ENCODE measurements at places on chromosomes 4 and X.

DNA sequence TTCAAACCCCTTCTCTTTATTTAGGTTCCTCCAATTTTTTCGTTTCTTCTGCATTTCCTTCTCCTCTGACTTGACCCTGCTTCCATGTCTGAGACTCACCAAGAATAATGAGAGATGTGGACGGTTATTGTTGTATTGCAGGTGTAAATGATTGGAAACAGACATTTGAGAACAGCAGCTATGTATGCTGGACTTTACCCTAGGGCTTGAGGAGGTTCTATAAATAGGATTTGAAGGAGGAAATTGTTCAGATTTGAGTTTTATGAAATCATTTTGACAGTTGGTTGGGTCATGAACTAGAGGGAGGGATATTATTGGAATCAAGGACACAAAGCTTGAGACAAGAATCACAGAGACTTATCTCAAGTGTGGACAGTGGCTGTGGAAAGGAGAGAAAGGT lies 614.6 kb upstream of the CPEB2 start:
- no peak overlapping the region for H3K4me3 ChIP-seq
- no peak for DNase-seq
- H3K4me1 ChIP-seq, result no peaks in the 10 kb centered on the region
- H3K36me3 ChIP-seq, result no peaks in the 10 kb centered on the region

DNA sequence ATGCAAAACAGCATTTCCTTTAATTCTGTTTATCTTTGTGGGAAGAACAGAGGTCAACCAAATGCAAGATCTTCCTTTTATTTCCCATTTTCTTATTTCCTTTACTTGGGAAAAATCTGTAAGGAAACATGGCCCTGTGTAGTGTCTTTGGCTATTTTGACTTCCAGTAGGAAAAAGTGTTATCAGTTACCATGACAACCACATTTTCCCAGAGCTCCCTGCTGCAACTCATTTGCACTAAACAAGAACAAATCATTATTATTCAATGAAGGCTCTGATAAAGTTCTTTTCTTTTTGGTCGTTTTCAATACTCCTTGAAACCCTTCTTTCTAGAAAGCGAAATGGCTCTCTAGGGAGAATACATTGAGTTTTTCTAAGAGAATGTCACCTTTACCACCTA lies 117.2 kb upstream of the DDX53 start:
- no peak overlapping the region for H3K27ac ChIP-seq
- H3K4me1 ChIP-seq, result no peaks in the 10 kb centered on the region
- no peak for DNase-seq
- no peak overlapping the region for H3K4me3 ChIP-seq
- H3K36me3 ChIP-seq, result no peaks in the 10 kb centered on the region
- H3K27me3 ChIP-seq, result no peaks in the 10 kb centered on the region

GRCh38 chr4:77084019-77084639 lies 8.3 kb upstream of the CCNI start:
- no peak overlapping the region for H3K27ac ChIP-seq
- no peaks in the 10 kb centered on the region for H3K27me3 ChIP-seq
- no peak overlapping the region for H3K4me3 ChIP-seq
- DNase-seq, result no peak

- H3K4me1 ChIP-seq, result no peaks in the 10 kb centered on the region
- H3K27ac ChIP-seq, result no peak overlapping the region
- no peaks in the 10 kb centered on the region for H3K27me3 ChIP-seq
These were observed 215.8 kb upstream of the SMIM31 start for GRCh38 chr4:164538097-164538496.

DNA sequence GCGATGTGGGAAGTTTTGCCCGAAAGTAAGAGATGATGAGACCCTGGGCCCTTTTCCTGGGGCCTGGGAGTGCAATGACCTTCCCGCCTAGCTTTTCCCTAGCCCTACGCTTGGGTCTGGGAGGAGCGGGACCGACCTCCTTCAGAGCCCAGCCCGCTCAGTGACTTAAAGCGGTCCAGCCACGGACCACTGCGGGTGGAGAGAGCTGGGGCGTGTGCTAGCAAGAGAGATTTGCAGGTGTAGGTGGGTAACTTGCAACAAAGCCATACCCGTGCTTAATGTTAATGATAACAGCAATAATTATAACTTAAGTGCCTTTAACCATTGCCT lies 503 bp upstream of the PDE5A start:
- H3K4me1 ChIP-seq, result peaks cover 24% of the 10 kb centered on the region
- H3K4me3 ChIP-seq, result peak overlapping the region; percentile 79
- peaks cover 32% of the 10 kb centered on the region for H3K27me3 ChIP-seq
- H3K27ac ChIP-seq, result no peak overlapping the region
- no peak for DNase-seq

DNA sequence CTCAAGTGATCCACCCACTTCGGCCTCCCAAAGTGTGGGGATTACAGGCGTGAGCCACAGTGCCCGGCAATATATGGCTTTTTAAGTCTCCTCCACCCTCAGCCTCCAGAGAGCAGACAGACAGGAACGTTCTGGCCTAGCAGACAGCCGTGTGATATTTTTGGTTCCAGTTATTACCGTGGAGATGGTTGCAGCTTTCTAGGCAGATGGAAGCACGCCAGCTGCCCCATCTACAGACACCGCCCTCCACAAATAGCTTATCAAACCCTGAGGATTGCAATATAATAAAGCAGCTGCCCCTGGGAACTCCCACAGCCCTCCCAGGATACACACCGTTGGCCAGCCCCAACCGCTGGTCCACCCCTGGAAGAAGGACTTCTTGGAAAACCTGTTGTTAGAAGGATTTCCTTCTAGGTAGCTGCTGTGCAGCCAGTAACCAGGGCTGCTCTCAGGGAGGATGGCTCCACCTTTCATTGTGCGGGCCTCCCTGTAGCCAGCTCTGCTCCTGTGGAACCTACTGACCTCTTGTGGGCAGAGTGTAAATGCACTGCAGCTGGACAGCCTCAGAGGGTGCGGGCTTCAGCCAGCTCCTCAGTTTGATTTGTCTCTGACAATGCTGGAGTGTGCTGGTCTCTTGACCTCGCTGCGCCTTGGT lies 44.0 kb downstream of the SLC25A5 start:
- peak; percentile 19 for DNase-seq
- no peaks in the 10 kb centered on the region for H3K27me3 ChIP-seq
- no peaks in the 10 kb centered on the region for H3K36me3 ChIP-seq
- peaks cover 4% of the 10 kb centered on the region for H3K4me1 ChIP-seq
- no peak overlapping the region for H3K27ac ChIP-seq

GRCh38 chrX:110310000-110310790 lies 7.7 kb downstream of the AMMECR1 start:
- peaks cover 5% of the 10 kb centered on the region for H3K36me3 ChIP-seq
- no peak overlapping the region for H3K27ac ChIP-seq
- DNase-seq, result no peak

DNA sequence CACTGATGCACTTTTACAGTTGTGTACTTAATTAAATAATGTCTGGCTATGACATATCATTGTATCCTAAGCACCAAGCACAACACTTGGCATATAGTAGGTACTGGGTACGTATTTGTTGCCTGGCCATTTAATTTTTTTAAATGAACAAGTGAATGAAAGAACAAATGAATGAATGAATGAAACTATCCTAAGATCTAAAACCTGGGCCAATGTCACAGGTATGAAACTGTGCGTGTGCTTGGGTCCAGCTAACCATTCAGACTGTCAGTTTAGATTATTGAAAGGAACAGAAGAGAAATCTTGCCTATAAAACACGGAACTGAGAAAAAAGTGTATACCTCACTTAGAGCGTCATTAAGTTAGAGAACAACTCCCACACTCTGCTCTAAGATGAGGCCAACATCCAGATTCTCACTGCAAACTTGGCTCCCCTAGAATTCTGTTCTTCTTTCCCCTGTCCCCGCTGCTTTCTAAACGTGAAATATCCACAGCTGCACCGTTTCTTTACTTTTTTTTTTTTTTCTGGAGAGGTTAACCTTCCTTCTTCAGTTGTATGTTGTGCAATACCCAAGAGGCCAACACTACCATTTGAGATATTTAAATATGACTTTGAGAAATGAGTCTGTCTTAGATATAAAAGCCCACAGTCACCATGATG lies 17.3 kb upstream of the SEL1L3 start:
- no peak overlapping the region for H3K27ac ChIP-seq
- H3K4me1 ChIP-seq, result peaks cover 9% of the 10 kb centered on the region
- no peaks in the 10 kb centered on the region for H3K27me3 ChIP-seq
- H3K36me3 ChIP-seq, result peaks cover 2% of the 10 kb centered on the region

DNA sequence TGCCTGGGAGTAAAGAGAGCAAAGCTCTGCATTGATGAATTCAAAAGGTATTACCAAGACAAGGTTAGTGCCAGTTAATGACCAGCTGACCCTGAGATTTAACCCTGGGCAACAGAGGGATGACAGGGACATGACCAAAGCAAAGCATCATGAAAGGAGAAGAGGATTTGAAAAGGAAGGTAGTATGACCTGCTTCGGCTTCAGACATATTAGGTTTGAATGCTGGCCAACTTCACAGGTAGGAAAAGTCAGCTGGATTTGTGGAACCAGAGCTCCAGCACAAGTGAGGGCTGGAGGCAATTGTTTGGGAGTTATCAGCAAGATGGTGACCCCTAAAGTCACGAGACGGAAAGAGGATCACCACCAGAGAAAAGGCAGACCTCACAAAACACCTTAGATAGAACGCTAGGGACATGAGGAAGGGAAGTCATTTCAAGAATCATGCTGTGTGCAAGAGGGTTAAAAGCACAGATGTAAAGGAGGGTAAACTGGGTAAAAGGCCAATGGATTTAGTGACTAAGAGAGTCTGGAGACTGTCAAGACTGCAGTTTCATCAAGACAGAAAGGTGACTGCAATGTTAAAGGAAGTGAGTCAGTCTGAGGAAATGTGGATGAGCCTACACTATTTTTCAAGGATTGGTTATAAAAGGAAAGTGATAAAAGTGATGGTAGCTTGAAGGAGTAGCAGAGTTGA lies 45.6 kb downstream of the SH3RF1 start:
- H3K27ac ChIP-seq, result no peak overlapping the region
- no peaks in the 10 kb centered on the region for H3K36me3 ChIP-seq
- H3K27me3 ChIP-seq, result no peaks in the 10 kb centered on the region
- H3K4me1 ChIP-seq, result no peaks in the 10 kb centered on the region

GRCh38 chr4:98822144-98822543 lies 106.8 kb downstream of the EIF4E start:
- no peak for DNase-seq
- peaks cover 4% of the 10 kb centered on the region for H3K27me3 ChIP-seq
- H3K4me3 ChIP-seq, result no peak overlapping the region
- H3K27ac ChIP-seq, result no peak overlapping the region

DNA sequence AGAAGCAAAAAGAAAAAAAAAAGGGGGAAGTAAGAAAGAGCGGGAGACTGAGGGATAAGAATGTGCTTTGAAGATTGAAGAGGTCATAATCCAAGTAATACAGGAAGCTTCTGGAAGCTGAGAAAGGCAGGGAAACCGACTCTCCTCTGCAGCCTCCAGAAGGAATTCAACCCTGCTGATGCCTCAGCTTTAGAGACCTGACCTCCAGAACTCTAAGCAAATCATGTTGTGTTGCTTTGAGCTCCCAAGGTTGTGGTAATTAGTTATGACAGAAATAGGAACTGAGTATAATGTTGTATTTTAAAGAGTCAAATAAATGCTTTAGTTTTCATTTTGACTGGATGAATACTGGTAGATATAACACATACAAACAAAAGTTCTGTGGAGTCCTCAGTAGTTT lies 48.0 kb upstream of the FAT1 start:
- no peak overlapping the region for H3K4me3 ChIP-seq
- no peak overlapping the region for H3K27ac ChIP-seq
- no peak for DNase-seq
- H3K4me1 ChIP-seq, result no peaks in the 10 kb centered on the region

DNA sequence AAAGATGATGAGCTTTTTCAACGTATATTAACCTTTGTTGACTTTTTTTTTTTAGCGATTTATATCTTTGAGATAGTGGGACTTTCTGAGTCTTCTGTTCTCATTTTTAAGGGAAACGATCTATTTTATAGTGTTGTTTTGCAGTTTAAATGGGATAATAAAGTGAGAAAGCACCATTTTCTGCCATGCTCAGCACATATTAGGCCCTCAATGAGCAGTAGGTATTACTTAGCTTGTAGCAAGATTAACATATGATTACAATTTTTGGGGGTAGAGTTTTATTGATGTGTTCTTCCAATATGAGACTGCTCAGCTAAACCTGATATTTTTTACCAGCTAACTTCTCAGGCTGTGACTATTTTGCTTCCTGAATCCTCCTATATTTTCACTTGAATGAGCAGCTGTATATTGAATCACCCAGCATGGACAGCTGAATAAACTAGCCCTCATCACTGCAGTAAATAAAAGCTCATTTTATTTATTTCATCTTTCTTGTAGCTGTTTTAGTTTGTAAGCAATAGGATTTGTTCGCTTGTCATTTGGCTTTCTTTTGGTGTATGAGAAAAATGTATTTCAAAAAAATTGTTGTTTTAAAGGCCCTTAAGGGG lies 43.7 kb downstream of the UGT8 start:
- H3K4me1 ChIP-seq, result no peaks in the 10 kb centered on the region
- H3K27me3 ChIP-seq, result peaks cover 3% of the 10 kb centered on the region
- no peak overlapping the region for H3K4me3 ChIP-seq

DNA sequence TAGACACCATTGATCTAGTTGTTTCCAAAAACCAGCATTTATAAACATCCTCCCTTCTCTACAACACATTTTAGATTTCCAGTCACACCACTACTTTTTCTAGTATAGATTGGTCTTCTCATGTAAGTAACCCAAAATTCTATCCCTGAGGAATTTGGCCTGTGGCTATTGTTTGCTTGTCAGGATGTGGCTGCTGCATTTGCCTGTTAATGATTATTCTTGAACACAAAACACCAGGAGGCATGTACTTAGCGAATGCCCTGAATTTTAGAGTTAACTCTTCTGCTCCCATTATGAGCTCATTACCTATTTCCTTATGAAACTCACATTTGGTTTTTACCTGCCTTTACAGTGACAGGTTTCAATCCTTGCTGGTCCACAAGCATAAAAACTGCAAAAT lies 102.0 kb upstream of the FSTL5 start:
- H3K27me3 ChIP-seq, result no peaks in the 10 kb centered on the region
- no peak for DNase-seq
- no peak overlapping the region for H3K4me3 ChIP-seq
- no peak overlapping the region for H3K27ac ChIP-seq

- H3K36me3 ChIP-seq, result peaks cover 4% of the 10 kb centered on the region
- no peak for DNase-seq
- H3K27ac ChIP-seq, result no peak overlapping the region
- H3K4me1 ChIP-seq, result peaks cover 8% of the 10 kb centered on the region
- H3K4me3 ChIP-seq, result no peak overlapping the region
These were observed 17.0 kb upstream of the SRD5A3 start for GRCh38 chr4:55329012-55329411.

DNA sequence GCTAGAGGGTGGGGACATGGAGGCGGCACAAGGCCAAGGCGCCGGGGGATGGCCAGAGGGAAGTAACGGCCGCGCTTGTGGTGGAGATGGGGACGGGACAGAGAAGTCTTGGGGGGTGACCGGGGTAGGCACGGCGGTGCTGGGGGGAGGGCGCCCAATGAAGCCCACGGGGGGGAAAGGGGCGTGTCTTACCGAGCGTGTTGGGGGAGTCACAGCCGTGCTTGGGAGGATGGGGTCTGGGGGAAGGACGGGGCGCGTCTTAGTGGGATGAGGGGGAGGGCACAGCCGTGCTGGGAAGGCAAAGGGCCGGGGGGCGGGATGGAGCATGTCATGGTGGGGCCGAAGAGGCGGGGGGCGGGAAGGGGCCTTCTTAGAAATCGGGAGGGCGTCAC lies 952 bp downstream of the ARSD start:
- no peak for DNase-seq
- H3K27ac ChIP-seq, result no peak overlapping the region
- peak overlapping the region; percentile 46 for H3K4me3 ChIP-seq
- H3K4me1 ChIP-seq, result peaks cover 6% of the 10 kb centered on the region
- no peaks in the 10 kb centered on the region for H3K27me3 ChIP-seq

- H3K36me3 ChIP-seq, result no peaks in the 10 kb centered on the region
- no peak for DNase-seq
- H3K27ac ChIP-seq, result no peak overlapping the region
- no peak overlapping the region for H3K4me3 ChIP-seq
These were observed 1.9 kb downstream of the ARHGAP6 start for GRCh38 chrX:11663875-11664210.

Measured in activated CD4-positive, alpha-beta memory T cell treated with anti-CD3 and anti-CD28 coated beads, Interleukin-2, amount 10 ng/mL, durations not matched to agents 7 days and 5 days (primary cell).